ENCODE measurements at places on chromosomes 1 and 21.

GRCh38 chr1:90402893-90403849, 313.9 kb downstream of the BARHL2 start:
- DNase-seq: no peak

GRCh38 chr1:68401506-68401905, 48.2 kb downstream of the RPE65 start:
- peak; percentile 42 for DNase-seq

DNA sequence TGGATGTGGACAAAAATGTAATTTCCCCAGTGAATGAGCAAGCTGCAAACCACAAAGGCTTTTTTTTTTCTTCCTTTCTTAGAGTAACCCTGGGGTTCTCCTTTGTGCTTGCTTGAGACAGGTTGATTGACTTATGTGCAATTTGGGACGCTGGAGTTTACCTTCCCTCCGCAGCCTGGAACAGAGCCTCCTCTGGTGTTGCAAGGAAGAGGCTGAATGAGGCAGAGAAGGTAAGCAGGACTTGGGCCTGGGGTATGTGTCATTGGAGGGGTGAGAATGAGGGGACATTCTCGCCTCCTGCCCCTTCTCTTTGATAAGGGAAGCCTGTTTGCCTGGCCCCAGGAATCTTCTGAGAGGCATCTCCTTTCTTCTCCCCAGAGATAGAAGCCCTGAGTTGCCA, 49.8 kb downstream of the NFASC start:
- DNase-seq: no peak

- DNase-seq: no peak
Measured at GRCh38 chr1:243487649-243488227, 231.9 kb downstream of the SDCCAG8 start.

- no peak for DNase-seq
Measured at GRCh38 chr1:153659175-153659534, 652 bp downstream of the SNAPIN start.

- peak; percentile 7 for DNase-seq
Measured at GRCh38 chr1:19344372-19344810, 32.3 kb downstream of the SLC66A1 start.

GRCh38 chr1:205310976-205311704, 10.4 kb downstream of the NUAK2 start:
- DNase-seq: no peak

GRCh38 chr1:153238527-153238926, 21.0 kb upstream of the LORICRIN start:
- no peak for DNase-seq

- DNase-seq: no peak
Measured at GRCh38 chr21:14099570-14099969, 111.2 kb downstream of the LIPI start.

GRCh38 chr1:226545836-226546596, 2.5 kb upstream of the STUM start:
- DNase-seq: no peak

- no peak for DNase-seq
Measured at GRCh38 chr1:21095976-21096375, 80.7 kb downstream of the EIF4G3 start.

DNA sequence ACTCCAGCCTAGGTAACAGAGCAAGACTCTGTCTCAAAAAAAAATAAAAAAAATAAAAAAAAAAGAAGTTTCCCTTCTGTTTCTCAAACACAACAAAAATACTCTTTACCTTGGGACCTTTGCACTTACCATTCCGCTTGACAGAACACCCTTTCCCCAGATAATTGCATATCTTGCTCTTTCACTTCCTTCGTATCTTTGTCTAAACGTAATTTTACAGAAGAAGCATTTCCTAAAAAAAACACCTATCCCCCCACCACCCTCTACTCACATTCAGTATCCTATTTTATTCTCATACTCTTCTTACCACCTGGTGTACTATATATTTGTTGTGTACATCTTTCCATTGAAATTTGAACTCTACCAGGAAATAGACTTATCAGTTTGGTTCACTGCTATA, 32.7 kb downstream of the ASH1L start:
- DNase-seq: no peak

DNA sequence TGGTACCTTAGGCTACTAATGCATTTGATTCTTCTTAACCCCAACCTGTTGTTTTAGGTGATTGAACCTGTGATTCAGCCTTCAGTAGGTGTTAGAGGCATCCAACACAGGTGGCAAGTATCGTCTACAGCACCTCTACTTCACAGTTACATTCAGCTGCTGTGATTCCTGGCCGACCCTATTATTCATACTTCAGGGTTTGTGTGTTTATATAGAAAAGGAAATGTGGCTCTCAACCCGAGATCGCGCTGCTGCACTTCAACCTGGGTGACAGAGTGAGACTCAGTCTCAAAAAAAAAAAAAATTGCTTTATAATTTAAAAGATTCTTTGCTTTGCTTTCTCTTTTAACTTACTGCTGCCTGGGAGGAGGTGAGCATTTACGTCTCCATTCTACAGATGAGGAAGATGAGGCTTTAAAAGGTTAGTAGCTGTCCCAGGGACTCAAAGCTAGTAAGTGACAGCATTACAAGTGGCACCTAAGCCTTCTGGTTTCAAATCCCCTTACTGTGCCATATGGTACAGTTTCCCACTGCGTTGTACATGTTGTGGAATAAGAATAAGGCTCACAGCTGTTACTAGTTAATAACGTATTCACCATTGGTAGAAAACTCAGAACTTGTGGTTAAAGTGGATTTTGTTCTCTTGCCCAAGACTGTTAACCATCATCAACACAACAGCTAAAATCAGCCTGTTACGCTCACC, 9.9 kb upstream of the GPR25 start:
- DNase-seq: no peak

GRCh38 chr1:227006226-227006796, 66.2 kb downstream of the COQ8A start:
- DNase-seq: no peak

DNA sequence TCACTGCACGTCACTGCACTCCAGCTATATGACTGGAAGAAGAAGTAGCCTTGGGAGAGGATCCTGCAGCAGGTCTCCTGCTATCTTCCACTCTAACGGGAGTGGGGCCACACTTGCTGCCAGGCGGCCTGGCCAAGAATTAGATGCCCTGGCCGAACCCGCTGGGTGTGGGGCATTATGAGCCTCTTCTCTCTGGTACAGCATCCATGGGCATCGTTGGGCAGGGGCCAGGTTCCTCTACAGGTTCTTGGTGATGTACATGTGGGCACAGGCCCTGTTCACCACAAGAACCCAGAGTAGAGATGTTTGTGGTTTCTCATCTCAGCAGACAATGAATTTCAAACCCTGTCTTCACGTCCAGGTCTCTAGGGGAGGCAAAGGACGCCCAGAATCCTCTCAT, 370.5 kb downstream of the NPHP4 start:
- DNase-seq: no peak

- peak; percentile 54 for DNase-seq
Measured at GRCh38 chr1:109910123-109910962, at the start of gene CSF1. CSF1 (plus strand) TSS chr1:109910849; CDS start chr1:109911024, 175 bp downstream.

DNA sequence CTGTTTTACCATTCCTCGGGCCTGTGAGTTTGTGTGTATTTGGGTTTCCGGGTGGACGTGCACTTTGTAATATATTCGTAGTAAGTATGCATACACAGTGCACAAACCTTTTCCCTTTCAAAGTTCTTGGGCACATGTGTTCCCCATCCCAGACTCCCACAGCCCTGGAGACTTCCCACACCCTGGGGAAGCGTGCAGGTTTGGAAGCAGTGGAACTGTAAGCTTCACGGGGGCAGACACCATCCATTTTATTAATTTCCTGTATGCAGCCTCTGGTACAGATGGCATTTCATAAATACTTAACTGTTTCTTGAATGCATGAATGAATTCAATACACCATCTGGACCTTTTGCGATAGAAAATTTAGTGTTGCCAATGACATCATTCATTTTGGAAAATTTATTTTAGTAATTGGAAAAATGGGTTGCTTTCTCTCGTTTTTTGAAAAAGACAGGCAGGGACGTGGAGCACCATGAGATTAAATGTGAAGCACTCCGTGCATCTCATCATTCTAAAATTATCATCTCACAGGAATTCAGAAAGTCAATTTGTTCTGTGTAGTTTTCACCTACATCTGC, 10.8 kb downstream of the ETS2 start:
- DNase-seq: no peak

DNA sequence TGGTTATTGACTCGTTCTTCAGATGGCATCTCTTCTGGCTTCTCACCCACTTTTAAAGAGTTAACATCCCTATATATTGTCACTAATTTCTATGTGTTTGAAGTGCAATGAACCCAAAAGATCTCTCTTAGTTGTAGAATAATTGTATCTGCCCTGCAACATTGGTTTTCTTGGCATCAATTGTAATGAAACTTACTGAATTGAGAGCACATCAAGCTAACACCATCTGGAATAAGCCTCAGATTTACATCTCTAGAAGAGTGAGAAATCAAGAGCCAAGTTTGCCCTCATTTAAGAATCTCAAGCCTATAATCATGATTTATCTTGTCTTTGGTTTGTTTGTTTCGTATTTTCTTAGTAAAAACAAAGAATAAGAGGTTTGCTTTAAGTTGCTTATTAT, 372.6 kb upstream of the LRRC7 start:
- DNase-seq: no peak

DNA sequence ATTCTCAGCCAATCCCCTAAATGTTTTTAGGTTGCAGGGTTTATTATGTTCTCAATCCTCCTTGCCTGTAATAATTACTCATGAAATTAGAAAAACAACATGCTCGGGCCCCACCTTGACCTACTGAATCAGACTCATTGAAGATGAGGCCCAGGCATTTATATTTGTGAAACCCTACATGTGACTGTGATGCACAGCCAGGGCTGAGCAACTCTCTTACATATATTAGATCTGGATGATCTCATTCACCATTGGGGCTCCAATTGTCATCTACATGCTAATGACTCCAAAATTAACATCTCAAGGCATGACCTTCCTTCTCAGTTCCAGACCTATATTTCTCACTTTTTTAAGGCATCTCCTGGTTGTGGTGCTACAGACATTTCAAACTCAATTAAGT, 103.3 kb downstream of the WDR3 start:
- DNase-seq: no peak

- no peak for DNase-seq
Measured at GRCh38 chr21:31050577-31051157, 12.4 kb upstream of the KRTAP19-8 start.

DNA sequence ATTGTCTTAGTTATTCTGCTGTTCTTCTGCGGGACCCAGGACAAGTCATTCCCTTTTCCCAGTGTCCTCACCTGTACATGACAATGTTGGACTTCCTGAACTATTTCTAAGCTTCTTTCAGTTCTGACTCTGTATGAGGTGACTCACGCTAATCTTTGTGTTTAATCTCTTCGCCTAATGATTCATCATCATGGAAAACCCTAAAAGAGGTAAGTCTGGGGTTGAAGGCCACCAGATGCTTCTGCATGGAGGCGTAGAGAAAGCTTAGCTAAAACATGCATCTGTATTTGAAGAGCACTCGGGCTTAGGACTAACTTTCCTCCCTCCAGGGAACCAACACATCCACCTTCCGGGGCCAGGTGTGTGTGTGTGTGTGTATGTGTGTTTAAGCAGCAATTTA, 7.4 kb downstream of the SPRR5 start:
- no peak for DNase-seq

GRCh38 chr1:16021681-16022080, at the start of gene CLCNKA:
CLCNKA (plus strand) TSS chr1:16022036; CDS start chr1:16022620, 584 bp downstream.
- no peak for DNase-seq

DNA sequence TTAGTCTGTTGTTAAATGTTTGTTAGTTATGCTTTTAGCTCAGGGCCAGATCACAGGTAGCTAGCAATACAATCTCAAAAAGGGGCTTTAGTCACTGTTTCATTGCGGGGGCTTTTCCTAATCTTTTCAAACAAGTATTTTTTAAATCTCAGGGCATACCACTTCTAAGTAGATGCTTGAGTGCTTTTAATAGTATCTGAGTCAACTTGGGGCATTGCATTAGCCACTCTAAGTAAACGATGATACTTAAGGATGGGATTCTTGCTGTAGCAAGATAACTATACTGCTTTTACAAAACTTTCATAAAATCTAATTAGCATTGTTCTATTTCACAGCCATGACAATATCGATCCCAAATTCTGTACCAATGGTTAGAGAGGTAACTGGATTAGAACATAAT, 11.6 kb downstream of the CDC42BPA start:
- DNase-seq: no peak

DNA sequence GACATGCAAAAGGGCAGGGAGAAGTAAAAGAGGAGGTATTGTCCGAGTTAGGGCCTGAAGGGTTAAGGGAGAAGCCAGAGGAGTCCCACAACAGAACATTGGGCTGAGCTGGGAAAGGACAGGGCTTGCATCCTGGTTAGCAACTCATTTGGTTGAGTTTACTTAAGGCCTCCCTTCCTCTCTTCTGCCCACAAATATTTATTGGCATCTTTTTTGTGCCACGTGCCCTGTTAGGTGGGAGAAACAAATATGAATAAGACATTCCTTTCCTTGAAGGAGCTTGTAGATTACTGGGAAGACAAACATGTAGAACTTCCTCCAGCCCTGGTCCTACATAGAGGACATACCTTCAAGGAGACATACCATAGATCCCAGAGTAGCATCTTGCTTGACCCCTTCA, 53.0 kb upstream of the PRELP start:
- DNase-seq: no peak

GRCh38 chr1:169338617-169339016, 29.0 kb downstream of the NME7 start:
- no peak for DNase-seq

DNA sequence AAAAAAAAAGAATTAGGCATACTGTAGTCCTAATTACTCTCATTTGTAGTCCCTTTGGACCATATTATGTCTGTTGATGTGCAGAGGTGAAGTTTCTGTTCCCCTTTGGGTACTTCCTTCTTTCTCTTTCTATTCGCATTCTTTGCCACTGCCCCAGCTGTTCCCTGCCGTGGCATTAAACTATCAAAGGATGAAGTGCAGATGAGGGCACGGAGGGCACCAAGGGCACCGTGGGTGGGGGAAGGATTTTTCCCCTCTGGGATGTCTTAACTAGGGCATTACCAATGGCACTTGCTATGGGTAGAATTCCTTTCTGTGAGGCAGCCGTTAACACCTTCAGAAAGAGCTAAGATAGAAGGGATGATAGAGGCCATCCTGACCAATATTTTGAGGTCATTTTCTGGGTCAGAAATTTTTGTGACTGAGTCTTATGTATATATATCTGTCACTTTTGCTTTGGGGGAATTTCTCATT, 4.9 kb upstream of the MAPKAPK2 start:
- no peak for DNase-seq

GRCh38 chr1:40925834-40926410, 53.6 kb upstream of the CTPS1 start:
- no peak for DNase-seq

GRCh38 chr1:169426174-169426705, 1.0 kb downstream of the CCDC181 start:
- no peak for DNase-seq

- DNase-seq: no peak
Measured at GRCh38 chr1:162976628-162977027, 92.5 kb upstream of the RGS4 start.

DNA sequence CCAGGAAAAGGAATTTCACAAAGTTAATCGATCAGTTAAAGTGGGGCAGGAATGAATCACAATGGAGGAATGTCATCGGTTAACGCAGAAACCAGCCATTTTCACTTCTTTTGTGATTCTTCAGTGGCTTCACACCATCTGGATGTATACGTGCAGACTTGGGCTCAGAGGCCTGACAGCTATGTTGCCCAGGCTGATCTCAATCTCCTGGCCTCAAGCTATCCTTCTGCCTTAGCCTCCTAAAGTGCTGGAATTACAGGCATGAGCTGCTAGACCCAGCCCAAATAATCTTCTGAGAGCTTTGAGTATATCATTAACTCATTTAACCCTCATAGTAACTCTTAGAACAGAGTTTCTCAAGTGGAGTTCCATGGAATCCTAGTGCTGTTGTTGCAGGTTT, 126.5 kb upstream of the VANGL1 start:
- no peak for DNase-seq

Measured in NCI-H748 treated with DMSO at 0.1 percent for 48 hours (cell line).